MM.1S (cell line): ENCODE measurements at places on chromosomes 7 and 10.

- DNase-seq: no peak
Measured at GRCh38 chr7:17622451-17622850, 317.8 kb downstream of the SNX13 start.

GRCh38 chr10:3222068-3222467 is 49.5 kb upstream of the PITRM1 start:
- no peak for DNase-seq

- DNase-seq: peak; percentile 69
Measured at GRCh38 chr10:52313256-52313932, 687 bp upstream of the DKK1 start.

DNA sequence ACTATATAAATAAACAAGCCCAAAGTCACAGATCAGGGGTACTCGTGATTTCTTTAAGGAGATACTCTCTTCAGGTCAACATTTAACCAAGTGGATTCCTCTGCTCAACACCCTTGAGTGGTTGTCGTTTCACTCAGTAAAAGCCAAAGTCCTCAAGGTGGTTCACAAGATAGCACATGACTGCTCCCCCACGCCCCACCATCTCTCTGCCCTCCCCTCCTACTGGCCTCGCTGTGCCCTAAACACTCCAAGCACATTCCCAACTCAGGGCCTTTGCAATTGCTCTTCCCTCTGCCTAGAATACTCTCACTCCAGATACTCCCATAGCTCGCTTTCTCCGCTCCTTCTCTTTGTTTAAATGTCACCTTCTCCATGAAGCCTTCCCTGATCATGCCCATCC is 72.1 kb upstream of the FHIP2A start:
- no peak for DNase-seq

GRCh38 chr7:2072798-2073197 is 159.9 kb downstream of the MAD1L1 start:
- no peak for DNase-seq

DNA sequence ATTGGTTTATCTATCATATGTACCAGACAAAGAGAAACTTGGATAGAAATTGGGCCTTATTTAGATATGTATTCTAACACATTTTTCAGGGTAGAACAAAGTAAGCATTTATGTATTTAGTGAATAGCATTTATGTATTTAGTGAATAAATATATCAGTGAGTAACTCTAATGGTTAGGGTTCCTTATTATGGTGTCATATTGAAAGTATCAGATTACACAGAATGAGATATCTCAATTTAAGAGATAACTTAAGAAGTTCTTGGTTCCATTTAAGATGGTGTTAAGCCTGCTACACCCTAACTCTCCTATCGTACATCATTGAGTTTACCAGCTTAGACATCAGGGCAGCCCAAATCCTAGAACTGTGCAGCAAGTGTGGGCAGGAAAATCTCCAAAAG is 35.9 kb upstream of the DMTF1 start:
- no peak for DNase-seq

DNA sequence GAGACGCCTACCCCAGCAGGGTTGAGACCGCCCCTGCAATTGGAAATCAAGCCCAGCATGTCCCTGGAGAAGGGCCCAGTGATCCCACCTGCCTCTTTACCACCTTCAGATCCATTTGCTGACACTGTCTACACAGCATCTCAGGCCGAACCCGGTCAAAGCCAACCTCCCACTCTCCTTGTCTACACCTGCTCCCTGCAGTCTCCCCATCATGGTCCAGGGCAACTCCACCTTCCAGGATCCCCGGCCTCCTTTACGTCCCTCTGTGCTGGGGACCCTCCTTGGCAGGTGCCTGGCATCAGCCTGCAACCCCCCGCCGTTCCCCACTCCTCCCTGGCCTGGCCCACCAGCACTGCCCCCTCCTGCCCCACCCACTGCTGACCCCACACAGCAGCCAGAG is 227.2 kb downstream of the PAXIP1 start:
- no peak for DNase-seq

GRCh38 chr10:75013007-75013406 is 98.4 kb upstream of the SAMD8 start:
- DNase-seq: no peak
